ENCODE measurements at places on chromosomes 13 and 19.
A peak's percentile ranks its signal among the peaks of the same experiment; 100 is the strongest.

GRCh38 chr13:51596541-51596940, 12.3 kb downstream of the WDFY2 start:
- DNase-seq, result no peak

GRCh38 chr13:102692491-102692826, 2.4 kb downstream of the METTL21C start:
- no peak for DNase-seq

GRCh38 chr19:1260749-1261537, 8.2 kb upstream of the CIRBP start:
- DNase-seq, result no peak

DNA sequence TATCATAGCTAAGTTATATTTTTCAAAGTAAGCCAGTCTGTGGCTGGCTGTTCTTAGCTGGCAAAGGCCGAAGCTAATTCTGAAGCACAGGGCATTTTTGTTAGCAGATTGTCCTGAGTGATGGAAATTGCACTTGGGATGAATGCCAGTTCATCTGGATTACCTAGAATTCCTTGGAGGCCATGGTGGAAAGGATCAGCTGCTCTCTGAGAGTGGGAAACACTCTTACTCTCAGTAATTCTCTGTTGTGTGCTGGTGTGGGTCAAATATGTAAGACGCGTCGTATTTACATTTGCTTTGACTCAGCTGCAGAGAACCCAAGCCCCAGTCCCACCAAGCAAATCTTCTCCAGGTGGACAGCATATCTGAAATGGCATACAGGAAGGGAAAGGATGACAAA, 60.7 kb upstream of the C1QTNF9B start:
- no peak for DNase-seq

DNA sequence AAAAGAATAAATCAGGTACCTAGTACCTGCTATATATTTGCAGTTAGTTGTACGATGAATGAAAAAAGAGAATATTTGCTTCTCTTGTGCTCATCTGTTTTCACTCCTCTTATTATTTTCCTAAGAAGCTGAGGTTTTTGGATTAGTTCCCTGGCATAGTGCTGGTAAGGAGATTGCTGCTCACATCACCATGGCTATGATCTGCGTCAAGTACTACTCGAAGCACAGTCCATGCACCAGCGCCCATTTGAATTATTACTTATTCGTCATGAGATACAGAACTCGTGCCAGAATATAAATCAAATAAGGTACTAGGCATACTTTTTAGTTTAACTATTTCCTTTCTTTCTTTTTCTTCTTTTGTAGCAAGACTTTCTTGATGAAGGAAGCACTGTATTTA, 7.1 kb downstream of the SERTM1 start:
- DNase-seq, result no peak

- DNase-seq, result no peak
Observed at GRCh38 chr13:109733550-109733949, 52.8 kb downstream of the IRS2 start.

- no peak for DNase-seq
Observed at GRCh38 chr13:113124211-113124970, 1.8 kb downstream of the F10 start.

DNA sequence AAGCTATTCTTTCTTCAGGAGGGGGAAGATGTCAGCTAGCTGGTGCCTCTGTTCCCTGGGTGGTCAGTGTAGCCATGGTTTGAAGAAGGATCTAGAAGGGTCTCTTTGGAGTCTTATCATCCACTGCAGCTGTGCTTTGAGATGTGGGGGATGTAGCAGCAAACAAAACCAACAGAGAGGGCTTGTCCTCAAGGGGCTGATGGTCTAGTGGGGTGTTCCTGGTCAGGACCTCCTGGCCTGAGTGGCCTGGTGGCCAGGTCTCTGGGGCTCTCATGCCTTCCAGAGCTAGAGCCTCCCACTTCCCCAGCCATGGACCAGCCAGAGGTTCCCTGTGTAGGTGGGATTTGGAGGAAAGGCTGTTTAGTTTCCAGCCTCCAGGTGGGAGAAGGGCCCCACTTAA, 40.3 kb downstream of the LYL1 start:
- DNase-seq, result no peak

DNA sequence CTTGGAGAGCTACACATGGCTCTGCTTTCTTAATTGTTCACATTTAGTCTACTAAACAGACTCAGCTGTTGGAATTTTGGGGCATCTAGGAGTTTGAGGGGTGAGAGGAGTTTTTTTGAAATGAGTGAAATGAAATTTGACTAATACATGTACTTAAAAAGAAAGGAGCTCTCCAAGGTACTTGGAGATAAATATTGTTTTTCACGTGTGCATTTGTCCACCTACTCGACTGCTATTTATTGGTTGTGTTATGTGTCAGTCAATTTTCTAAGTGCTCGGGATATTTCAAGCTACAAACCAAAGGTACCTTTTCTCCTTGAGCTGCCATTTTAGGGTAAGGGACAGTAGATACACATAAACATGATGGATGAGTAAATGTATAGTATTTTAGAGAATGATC, 697.0 kb downstream of the LIG4 start:
- DNase-seq, result no peak

GRCh38 chr19:16594681-16595091, 22.5 kb upstream of the SLC35E1 start:
- no peak for DNase-seq

GRCh38 chr13:53201454-53202225, 173.0 kb downstream of the OLFM4 start:
- DNase-seq, result no peak

- DNase-seq, result no peak
Observed at GRCh38 chr13:113451951-113452421, 1.3 kb downstream of the ADPRHL1 start.

- no peak for DNase-seq
Observed at GRCh38 chr13:47170971-47171370, 274.1 kb upstream of the HTR2A start.

GRCh38 chr19:44942067-44942571, at the start of gene APOC4:
Gene APOC4, plus strand, starts transcription at chr19:44942237. Its CDS starts 41 bp downstream, at chr19:44942278.
- no peak for DNase-seq

DNA sequence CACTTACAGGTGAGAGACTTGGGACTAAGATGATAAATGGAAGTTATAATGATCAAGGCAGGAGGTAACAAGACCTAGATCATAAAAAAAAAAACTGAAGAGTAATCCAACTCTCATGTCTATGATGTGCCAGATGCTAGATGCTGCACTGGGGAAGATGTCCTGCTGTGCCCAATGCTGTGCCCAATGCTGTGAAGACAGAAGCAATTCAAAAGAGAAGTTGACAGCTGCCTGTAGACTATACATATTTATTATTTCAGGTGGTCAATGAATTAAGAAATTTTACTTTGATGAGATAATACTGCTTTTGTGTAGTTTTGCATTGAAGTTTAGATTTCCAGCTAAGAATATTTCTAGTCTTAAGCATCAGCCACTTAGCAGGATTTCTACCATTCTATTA, 21.5 kb downstream of the VWA8 start:
- DNase-seq, result no peak

DNA sequence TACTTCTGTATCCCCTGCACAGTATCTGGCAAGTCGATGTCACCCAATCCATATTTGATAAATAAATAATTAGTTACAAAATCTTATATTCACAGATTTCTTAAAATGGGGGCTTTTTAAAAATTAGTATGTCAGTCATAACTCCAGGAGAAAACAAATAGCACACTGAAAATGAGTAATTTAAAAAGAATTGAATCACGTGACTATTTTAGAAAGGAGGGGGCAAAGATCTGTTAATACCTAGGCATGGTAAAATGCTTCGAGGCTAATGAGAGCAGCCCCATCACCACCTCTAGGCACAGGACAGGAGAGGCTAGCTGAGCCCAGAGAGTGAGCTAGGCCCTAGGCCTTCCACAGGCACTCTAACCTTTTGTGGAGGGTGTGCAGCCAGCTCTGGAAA, 94.7 kb downstream of the FREM2 start:
- no peak for DNase-seq

DNA sequence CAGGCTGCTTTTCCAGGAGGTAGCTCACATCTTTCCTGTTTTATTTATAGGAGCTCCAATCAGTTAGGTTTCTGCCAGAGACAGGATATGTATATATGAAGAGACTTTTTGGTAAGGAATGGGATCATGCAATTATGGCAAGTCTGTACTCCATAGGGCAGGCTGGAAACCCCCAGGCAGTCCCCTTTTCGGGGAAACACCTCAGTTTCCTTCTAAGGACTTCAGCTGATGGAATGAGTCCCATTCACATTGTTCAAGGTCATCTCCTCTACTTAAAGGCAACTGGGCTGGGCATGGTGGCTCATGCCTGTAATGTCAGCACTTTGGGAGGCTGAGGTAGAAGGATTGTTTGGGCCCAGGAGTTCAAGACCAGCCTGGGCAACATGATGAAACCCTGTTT, 10.9 kb upstream of the SLC25A42 start:
- DNase-seq, result no peak

- no peak for DNase-seq
Observed at GRCh38 chr13:51704399-51705313, 99.3 kb downstream of the DHRS12 start.

- no peak for DNase-seq
Observed at GRCh38 chr13:59842507-59842906, 321.2 kb downstream of the DIAPH3 start.

DNA sequence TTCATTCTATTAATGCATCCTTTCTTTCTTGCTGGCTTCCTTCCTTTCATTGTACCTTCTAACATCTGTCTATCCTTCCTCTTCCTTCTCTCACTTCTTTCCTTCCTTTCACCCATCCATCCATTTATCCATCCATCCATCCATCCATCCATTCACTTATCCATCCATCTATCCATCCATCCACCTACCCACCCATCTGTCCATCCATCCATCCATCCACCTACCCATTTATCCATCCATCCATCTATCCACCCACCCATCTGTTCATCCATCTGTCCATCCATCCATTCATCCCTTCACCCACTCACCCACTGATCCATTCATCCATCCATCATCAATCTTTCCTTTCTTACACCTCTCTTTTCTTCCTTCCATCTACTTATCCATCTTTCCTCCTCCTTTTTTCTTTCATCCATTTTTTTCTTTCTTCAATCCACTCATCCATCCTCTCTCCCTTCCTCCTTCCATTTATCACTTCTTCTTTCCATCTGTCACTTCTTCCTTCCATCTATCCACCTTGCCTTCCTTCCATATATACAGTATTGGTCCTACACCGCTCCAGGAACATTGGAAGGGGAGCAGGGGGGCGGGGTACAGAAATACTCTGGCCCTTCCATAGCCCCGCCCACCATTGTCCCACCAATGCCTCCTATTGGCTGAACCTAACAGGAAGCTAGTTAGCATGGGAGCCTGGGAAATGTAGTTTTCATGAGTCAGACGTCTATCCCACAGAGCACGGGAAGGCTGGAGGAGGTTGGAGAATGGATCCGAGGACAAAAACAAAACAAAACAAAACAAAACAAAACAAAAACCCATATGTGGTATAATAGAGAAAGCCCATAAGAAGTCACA, 45.9 kb downstream of the MBD3L1 start:
- no peak for DNase-seq

DNA sequence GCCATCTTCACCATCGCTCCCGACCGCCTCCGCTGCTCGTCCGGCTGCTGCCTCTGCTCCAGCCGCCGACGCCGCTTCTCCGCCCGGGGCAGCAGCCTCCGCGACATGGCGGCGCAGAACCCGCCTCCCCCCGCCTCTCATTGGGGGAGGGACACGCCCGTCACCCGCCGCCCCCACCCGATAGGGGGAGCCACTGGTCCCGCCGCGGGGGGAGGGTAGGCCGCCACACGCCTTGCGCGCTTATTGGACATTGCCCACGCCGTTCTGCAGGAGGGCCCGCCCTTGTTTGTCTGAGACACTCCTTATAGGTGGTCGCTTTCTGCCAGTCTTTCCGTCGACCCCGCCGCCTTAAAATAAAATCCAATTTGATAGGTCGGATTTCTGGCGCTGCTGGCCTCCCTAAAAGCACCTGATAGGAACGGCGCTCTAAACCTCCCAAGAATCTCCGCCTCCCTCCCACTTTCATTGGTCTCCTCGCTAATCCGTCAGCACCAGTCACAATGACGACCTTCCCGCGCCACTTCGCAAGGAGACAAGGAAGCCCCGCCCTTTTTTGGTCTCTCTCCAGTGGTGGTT, at the start of gene HNRNPL:
Gene HNRNPL (minus strand): TSS at position 127 of the 576 bp plus-strand sequence. CDS start 20 bp downstream, at position 107.
- peak; percentile 100 for DNase-seq
